Activated T-helper 1 cell treated with anti-CD3 and anti-CD28 coated beads, Interleukin-12 subunit alpha, Interleukin-12 subunit beta, Interleukin-2, Interleukin-4 antibody, amounts not matched to agents 30 ng/mL and 10 ng/mL and 1 ng/mL, durations not matched to agents 14 hours and 24 hours and 36 hours (primary cell): ENCODE measurements at places on chromosomes 1 and 21.

DNA sequence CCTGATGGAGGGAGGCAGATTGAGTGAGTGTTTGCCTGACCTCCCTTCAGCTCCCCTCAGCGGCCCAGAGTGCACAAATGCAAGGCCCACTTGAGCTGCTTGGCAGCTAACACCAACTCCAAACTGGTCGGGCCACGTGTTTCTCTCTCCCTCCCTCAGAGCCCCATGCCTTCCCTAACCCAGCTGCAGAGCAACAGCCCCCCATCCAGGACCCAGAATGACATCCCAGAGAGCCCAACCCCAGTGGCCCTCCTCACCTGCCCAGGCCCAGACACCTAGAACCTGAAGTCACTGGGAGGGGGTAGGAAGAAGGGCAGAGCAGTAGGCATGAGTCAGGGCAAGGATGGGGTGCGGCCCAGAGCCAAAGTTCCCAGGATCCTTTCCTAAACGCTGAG is 789 bp upstream of the S100A14 start:
- H3K36me3 ChIP-seq: no peaks in the 10 kb centered on the region
- peaks cover 8% of the 10 kb centered on the region for H3K4me1 ChIP-seq
- no peak for DNase-seq
- no peaks in the 10 kb centered on the region for H3K27me3 ChIP-seq
- H3K4me3 ChIP-seq: no peak overlapping the region
- H3K27ac ChIP-seq: no peak overlapping the region

GRCh38 chr1:28509705-28510272 is 3.9 kb downstream of the RCC1 start:
- peaks cover 51% of the 10 kb centered on the region for H3K4me1 ChIP-seq
- H3K36me3 ChIP-seq: peaks cover 74% of the 10 kb centered on the region
- peaks cover 7% of the 10 kb centered on the region for H3K27me3 ChIP-seq

DNA sequence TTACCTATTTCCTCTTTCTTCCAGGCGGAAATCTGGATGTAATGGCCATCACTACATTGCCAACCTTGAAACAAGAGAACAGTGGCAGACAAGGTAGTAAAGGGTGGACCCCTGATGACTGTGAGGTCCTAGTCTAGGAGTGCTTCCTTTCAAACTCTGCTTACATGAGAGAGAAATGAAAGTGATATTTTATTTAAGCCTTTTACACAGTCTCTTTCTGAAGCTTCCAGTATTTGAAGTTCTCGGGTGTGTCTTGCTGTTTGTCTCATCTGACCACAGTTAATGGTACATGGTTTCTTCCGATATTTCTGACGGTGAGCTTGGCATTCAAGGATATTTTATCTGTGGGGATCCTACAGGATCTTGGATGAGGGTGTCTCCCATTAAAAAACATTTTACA is 215.2 kb downstream of the SLC45A1 start:
- DNase-seq: no peak
- H3K4me1 ChIP-seq: peaks cover 32% of the 10 kb centered on the region
- peak overlapping the region; percentile 62 for H3K4me3 ChIP-seq
- H3K27ac ChIP-seq: peak overlapping the region; percentile 62

- no peak overlapping the region for H3K27ac ChIP-seq
- no peak for DNase-seq
- H3K36me3 ChIP-seq: no peaks in the 10 kb centered on the region
- no peaks in the 10 kb centered on the region for H3K4me1 ChIP-seq
- no peak overlapping the region for H3K4me3 ChIP-seq
- no peaks in the 10 kb centered on the region for H3K27me3 ChIP-seq
These were observed 23.2 kb upstream of the CLDN17 start for GRCh38 chr21:30189773-30190172.

- peaks cover 6% of the 10 kb centered on the region for H3K27me3 ChIP-seq
- H3K4me1 ChIP-seq: peaks cover 34% of the 10 kb centered on the region
- DNase-seq: no peak
- no peak overlapping the region for H3K4me3 ChIP-seq
These were observed 32.8 kb downstream of the C2CD2 start for GRCh38 chr21:41921021-41921420.

DNA sequence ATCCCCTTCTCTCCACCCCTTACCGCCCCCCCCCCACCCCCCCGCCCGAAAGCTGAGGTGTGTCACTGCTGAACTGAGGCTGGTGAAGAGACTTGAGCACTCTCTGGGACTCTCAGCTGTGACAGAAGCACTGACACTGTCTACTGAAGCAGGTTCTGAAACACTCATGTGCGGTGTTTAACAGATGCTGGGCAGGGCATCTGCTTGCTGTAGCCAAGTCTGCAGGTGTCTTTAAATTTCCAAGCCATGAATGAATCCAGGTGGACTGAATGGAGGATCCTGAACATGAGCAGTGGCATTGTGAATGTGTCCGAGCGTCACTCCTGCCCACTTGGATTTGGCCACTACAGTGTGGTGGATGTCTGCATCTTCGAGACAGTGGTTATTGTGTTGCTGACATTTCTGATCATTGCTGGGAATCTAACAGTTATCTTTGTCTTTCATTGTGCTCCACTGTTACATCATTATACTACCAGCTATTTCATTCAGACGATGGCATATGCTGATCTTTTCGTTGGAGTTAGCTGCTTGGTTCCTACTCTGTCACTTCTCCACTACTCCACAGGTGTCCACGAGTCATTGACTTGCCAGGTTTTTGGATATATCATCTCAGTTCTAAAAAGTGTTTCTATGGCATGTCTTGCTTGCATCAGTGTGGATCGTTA is at the start of gene GPR52:
GPR52 (plus strand) TSS at position 99 of the 665 bp plus-strand sequence; CDS start at position 247, 148 bp downstream.
- H3K36me3 ChIP-seq: no peaks in the 10 kb centered on the region
- no peaks in the 10 kb centered on the region for H3K27me3 ChIP-seq
- H3K4me3 ChIP-seq: no peak within 1 kb of the TSS
- H3K27ac ChIP-seq: no peak within 1 kb of the TSS
- DNase-seq: no peak

DNA sequence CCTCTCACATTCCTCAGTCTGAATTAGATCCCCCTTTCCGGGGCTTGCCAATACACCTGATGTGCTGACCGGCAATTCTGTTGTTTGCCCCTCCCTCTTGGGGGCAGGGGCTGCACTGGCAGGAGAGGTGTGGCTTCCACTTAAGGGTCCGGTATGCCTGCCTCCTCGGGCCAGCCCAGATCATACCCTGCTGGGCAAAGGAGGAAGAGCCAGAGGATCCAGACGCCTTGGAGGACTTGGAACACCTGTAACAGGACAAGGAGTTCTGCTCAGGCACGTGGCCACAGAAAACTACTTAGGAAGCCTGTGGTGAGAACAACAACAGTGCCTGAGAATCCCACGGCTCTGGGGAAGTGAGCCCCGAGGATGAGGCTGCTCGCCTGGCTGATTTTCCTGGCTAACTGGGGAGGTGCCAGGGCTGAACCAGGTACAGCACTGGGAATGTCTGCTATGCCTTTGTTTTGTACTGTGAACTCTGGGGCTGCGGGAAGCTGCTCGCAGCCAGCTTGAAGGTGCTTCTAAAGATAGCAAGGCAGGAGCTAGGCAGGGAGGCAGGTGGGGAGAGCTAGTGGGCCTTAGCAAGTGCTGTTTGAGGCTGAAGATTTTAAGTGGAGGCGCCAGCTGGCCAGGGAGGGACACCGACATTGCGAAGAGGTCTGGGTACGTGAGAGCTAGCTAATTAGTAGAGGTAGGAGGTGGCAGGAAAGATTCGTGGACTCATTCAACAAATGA is at the start of gene SMPDL3B:
SMPDL3B (plus strand) TSS at position 183 of the 732 bp plus-strand sequence; CDS start at position 367, 184 bp downstream.
- no peaks in the 10 kb centered on the region for H3K36me3 ChIP-seq
- H3K27ac ChIP-seq: no peak within 1 kb of the TSS
- DNase-seq: no peak
- H3K27me3 ChIP-seq: peaks cover 10% of the 10 kb centered on the region
- H3K4me3 ChIP-seq: no peak within 1 kb of the TSS
- peaks cover 42% of the 10 kb centered on the region for H3K4me1 ChIP-seq
